ENCODE measurements at places on chromosomes 7 and 10.

GRCh38 chr7:155752756-155753445, 59.4 kb downstream of the SHH start:
- DNase-seq: no peak

DNA sequence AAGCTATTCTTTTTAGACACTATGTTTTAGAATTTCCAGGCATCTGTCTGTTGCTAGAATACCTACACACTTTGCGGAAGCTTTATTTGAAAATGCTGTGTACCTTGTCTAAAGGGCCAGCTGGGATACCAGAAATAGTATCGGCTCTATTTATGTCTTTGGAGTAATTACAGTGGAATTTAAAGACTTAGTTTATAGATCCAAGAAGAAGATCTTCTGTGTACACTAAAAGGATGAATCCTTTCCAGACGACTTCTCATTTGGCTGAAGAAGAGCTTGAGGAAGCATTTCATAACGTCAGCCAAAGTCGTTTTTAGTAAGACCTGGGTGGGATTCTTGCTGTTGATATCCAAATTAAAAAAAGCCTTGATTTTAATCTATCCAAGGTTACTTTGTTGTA, 365.9 kb downstream of the INHBA start:
- DNase-seq: no peak

GRCh38 chr10:24027107-24027506, 181.8 kb upstream of the KIAA1217 start:
- no peak for DNase-seq

DNA sequence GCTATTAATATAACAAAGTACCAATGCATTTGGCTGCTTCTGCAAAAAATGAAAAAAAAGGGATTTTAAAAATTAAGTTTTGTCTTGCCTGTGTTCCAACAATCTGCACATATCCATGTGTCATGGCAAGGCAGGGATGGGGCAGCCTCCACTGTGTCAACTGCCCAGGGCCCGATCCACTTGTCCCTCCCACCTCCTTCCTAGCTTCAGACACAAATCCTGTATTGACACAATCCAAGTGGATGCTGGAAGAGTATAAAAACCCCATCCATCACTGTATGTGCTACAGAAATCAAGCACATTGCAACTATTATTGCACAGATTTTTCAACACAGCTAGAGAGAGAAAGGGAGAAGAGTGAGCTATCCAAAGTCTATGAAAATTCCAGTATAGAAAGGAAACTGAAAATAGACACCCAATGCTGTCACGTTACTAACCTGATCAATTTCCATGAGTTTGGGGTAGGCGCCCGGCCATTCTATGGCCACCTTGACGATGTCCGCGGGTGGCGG, 106.4 kb downstream of the ELMO1 start:
- no peak for DNase-seq

- DNase-seq: peak; percentile 44
Observed at GRCh38 chr7:105003275-105003674, 10.7 kb upstream of the KMT2E start.

GRCh38 chr10:36256948-36257356, 614.9 kb upstream of the FZD8 start:
- DNase-seq: no peak

DNA sequence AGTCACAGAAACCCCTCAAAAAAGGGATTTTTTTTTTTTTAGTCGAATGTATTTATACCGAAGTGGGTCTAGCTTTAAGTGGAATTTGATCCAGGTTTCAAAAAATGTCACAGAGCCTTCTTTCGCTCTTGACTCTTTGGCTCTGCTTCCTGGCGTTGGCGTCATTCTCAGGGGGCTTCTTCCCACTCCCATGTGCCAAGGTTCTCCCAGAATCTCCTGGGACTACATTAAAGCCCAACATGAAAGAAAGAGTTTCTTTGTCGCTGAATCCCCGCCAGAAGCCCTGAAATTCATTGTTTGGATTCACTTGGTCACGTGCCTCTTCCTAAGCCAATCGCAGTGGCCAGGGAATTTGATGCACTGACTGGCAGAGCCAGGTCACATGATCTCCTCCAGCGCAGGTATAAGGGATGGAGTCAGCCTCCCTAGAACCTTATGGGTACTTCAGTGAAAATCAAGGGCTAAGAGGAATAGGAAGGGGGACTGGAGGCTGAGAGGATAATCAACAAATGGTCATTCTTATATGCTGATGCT, 101.2 kb downstream of the RPS24 start:
- DNase-seq: no peak

DNA sequence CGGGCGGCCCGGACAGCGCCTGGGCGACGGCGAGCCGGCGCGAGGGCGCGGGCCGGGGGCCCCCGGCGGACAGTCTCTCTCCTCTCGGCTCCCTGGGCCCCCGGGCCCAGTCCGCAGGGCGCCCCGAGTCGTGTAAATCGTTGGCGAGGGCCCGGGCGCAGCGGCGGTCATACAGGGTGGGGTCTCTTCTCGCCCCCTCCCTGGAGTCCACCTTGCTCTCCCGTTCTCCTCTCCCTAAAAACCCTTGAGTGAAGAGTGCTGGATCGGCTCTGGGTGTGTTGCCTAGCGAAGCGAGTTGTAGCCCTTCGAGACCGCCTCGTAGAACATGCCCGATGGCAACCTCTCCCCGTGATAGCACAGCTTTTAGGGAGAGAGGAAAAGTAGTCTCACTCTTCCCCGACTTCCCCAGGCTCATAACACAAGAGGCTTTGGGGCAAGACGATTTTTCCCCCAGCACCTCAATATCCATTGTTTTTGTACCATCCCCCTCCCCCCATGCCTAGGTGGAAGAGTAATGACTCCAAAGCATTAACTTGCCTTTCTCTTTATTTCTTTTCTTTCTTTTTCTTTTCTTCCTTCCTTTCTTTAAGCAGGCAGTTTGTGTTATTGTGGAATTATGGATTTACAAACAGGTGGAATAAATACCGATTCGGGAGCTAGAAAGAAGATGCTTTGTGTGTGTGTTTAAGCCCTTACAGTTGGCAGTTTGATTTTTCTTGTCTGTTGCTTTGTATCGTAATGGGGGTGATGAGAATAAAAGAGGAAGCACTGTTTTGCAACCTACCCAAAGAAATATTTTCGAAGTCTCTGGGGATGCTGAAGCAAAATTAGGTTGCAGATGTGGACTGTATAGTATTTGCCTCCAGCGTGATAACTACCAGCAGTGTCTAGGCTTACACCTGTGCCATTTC, 822 bp downstream of the SHOC2 start:
- DNase-seq: peak; percentile 25

GRCh38 chr10:50396491-50397311, 145.4 kb upstream of the ASAH2 start:
- no peak for DNase-seq

DNA sequence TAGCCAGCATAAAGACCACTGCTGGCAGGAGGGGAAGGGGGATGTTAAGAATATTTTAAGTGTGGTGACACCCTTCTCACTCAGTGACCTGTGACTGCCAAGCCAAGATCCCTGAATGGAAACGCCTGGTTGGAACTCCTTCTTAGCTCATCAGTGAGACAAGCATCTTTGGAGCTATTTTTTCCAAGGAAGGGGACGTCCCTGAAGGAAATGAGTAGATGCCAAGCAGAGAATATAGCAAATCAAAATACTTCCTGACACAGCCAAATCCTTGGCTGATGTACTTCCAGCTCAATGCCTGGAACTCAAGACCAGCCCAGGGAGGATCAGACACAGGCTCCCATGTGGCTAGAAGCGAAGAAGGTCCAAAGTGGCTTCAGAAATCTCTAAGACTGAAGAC, 82.2 kb downstream of the SORBS1 start:
- DNase-seq: no peak

DNA sequence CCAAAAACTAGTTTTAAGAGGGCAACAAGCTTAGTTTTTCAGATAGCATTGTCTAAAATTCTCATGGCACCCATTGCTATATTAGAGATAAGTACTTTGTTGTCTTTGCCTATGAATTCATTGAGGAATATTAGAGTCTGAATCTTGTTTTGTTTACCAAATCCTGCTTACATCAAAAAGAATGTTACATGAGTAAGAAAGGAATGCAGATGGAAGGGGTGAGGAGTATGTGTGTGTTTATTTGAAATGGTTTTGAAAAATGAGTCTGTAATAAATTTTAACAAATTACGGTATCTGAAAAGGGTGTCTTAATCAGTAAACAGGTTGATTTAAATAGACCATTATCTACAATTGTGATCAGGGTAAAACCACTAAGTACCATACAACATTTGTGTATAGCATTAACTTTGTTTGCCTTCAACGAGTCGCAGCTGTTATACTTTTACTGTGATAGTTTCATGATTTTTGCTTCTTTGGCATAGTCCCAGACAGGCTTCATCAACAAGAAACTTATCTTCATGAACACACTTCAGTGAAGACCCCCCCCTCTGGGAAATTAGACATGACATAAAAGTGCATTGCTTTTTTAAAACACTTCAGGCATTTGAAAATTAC, 1183.9 kb upstream of the C7orf33 start:
- DNase-seq: no peak

DNA sequence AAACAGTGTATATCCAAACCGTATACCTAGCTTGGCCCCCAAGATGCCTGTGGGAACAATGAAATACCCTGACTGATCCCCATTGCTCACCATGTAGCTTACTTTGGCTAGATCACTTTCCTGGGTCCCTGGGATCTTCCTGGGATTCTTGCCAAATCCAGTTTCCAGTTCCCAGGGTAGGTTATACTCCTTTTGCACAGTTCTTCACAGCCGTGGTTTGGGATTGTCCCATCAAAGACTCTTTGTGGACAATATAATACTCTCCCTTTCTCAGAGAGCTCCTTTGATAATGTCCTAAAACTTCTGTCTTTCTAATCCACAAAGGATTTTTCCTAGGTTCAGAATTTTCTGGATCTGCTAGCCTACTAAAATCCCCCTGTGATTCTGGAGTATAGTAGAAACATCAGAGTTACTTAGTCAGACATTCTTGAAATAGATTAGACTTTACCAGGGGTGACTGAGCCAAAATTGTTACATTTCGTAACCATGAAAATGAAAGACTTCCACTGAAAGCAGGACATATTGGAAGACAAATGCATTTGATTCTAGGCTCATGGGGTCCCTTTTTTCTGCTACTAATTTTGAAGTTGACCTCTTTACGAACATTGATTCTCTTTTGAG, 388.3 kb upstream of the ETV1 start:
- no peak for DNase-seq

DNA sequence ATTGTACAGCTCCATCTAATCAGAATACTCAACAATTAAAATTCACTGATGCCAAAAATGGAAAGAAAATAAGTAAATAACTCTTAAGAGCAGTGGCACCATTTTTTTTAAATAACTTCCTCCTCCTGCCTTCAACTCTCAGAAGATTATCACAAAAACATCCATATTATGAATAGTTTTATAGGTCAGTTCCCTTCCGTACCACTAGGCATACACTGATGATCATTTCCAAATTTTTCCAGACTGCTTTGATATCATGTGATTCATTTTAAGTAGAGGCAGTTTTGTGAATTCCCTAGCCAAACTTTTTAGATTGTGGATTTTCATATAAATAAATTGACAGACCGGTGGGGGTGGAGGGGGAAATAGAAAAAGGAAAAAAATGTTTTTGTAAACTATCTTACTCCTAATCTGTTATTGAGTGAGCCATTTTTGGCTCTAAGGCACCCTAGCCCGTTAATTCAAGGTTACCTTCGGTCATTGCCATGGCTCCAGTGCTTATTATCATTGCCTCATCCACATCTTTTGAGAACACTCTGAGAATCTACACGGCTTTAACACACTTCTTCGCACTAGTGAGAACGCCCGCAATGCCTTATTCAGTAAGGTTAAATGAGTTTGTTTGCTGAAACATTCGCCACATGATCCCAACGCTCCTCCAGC, 1.0 kb downstream of the FAM107B start:
- DNase-seq: no peak

- no peak for DNase-seq
Observed at GRCh38 chr10:99926925-99927720, 82.6 kb downstream of the DNMBP start.

GRCh38 chr10:124032971-124033886, 60.2 kb downstream of the CHST15 start:
- DNase-seq: no peak

- DNase-seq: no peak
Observed at GRCh38 chr10:5742116-5742515, 57.5 kb downstream of the TASOR2 start.

DNA sequence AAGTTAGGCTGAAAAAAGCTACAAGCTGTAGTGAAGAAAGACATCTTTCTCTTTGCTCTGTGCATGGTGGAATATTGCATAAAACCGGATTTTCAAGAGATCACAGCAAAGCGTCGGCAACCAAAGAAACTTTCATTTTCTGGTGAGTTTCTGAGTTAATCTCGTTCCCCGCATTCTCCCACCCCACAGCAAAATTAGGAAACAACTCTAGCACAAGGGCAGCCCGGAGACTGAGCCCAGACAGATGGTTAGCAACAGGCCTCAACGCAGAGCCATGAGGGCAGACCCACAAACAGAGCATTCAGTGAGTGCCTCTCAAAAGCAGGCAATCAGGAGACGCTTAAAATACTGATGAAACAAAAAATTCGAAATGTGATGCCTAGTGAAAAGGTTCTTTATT, 396.1 kb upstream of the KLF6 start:
- DNase-seq: no peak

DNA sequence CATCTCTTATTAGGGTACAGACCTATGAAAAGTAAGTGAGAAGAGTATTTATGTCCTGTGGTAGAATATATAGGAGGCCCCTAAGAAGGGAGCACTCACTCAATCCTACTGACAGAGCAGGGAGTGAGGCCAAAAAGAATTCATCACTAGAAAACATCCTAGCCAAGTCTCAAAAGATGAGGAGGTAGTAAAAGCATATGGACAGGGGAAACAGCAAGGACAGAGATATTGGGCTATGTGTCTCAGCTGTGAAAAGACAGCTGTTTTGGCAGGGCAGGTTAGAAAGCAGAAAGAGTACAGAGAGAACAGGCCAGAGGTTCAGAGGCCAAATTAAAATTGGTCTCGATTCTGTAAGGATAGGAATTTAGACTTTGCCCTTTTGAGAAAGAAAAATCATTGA, 548.3 kb upstream of the ANKRD30A start:
- no peak for DNase-seq

DNA sequence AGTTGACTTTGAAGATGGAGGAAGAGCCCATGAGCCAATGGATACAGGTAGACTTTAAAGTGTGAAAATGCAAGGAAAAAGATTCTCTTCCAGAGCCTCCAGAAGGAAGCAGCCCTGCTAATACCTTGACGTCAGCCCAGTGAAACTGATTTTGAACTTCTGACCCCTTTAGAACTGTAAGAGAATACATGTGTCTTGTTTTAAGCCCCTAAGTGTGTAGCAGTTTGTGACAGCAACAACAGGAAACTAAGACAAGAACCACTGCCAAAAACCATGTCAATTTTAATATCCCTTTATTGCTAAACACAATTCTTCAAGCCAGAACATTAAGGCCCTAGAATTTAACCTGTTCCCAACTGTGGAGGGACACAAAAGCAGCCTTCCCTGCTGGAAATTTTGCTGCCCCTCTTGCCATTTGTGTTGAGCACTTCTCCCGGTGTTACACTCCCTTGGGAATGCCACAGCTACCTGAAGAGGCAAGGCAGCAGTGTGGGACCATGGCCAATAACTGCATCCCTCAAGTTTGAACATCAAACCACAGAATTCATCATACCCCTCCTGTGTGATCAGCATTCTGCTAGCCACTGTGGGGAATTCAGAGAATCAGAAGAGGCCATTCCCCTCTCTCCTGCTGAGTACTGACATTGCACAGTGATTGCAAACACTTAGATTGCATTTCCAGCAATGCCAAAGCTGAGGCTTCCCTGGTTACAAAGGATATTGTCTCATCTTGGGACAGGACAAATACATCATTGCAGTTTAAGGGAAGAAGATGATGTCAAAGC, 12.3 kb upstream of the CCDC172 start:
- no peak for DNase-seq

Measured in CD4-positive, alpha-beta T cell treated with Interleukin-17A for 1 hour (primary cell).